Activated CD4-positive, alpha-beta T cell treated with anti-CD3 and anti-CD28 coated beads, Interleukin-2, amount 50 U/mL, for 16 hours (primary cell): ENCODE measurements at places on chromosomes 5 and 9.

- no peak for DNase-seq
Measured at GRCh38 chr5:19891658-19892057, 96.3 kb downstream of the CDH18 start.

GRCh38 chr9:89613912-89614892, 9.4 kb downstream of the GADD45G start:
- peak; percentile 45 for DNase-seq

DNA sequence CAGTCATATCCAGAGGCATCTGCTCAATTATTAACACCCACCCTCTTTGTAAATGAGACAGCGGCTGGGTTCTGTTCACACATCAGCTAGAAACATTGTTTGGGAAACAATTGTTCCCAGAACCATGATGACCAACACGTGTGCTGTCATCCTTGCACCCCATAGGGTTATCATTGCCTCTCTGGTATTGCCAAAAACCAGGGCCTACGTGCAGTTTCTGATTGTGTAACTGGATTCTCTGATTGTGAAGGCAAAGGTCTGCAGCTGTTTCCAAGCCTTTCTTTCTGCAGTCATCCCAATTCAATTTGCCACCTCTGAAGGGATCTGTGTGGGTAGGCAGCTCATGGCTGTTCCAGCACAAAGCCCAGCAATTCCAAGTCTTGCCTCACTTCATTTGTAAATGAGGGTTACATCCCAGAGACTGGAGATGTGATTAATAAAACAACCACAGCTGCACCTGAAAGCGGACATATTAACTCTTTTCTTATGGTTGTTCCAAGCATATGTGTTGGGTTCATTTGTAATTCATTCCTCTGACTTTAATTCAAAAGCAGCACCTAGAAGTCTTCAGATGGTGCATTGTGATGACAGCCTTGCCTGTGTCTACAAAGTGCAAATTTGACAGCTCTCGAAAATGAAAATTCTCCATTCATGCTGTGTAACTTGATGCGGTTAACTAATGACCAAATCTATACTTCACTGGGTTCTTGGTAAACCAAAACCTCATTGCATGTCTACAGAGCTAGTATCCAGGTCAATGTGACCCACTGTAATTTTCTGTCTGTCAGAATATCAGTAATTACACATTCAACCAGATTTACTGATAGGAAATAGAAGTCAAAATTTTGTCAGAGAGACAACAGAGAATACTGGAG, 66.6 kb downstream of the YIPF5 start:
- DNase-seq, result no peak

GRCh38 chr9:25964239-25964638, 286.0 kb upstream of the TUSC1 start:
- DNase-seq, result peak; percentile 53

- DNase-seq, result no peak
Measured at GRCh38 chr5:44645502-44645901, 163.2 kb upstream of the MRPS30 start.

DNA sequence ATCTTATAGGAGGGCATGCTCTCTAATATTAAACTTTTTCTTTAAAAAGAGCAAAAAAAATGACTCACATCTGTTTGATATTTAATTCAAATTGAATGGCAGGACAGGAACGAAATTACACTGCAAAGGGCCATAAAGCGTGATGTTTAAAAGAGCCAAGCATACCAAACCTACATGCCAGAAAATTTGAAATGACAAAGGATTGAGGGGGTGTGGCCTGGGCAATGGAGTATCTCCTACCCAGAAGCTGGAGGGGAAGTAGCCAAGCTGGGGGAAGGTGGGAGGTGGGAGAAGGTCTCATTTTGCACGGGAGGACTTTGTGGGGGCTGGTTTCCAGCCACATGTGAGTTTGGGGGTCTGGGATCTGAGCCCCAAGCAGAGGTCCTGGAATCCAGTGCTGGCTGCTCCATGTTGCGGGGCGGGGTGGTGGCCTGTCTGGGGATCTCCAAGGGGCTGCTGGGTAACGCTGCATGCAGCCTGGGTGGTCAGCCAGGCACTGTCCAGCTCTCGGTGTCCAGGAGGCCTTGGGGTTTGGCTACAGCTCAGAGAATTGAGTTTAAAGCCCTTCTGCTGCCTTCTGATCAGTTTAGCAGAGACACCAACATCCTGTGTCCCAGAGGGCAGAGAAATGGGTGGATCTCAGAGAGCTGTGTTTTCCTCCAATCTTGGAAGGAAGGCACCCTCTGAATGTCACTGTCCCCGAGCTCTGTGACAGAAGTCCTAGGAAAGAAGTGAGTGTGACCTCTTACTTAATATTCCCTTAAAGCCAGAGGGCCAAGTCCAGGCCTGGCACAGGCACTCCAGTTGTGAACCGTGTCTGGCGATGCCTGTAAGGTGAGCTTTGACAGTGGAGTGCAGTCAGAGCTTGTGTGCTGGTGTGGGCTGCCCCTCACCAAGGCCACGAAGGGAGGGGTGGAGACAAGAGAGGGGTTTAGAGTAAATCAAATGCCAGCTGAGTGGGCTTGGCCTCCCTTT, 7.6 kb downstream of the DCANP1 start:
- no peak for DNase-seq

DNA sequence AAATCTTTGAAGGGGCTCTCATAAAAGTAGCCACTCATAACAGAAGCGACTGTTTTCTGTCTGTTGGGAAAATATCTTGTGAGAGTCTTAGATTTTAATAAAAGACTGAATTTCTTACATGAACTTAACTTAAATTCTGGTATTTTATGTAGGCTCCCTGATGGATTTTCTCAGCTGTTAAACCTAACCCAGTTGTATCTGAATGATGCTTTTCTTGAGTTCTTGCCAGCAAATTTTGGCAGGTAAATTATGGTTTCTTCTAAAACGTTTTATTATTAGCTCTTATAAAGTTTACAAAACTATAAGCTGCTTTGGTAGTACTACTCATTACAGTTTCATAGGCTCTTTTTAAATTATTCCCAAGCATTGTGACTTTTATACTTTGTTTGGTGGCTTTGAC, 87.0 kb downstream of the ERBIN start:
- DNase-seq, result no peak

DNA sequence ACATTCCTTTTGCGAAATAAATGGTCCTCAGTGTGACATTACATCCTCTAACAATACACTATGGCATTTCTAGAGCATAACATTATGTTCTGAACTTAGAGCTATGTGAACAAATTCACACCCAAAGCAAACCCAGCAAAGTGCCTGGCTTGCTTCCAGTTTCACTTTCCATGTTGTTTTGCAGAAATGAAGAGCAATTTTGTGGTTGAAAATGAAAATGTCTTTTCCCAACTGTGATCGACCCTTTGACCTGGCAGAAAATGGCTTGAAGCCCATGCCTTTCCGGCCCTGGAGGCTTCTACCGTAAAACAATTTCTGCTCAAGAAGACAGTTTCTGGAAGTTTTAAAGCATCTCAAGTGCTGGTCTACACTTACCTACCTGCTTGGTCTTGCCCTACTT, 344.7 kb upstream of the RGMB start:
- DNase-seq, result no peak

GRCh38 chr5:54679686-54680085, 162.1 kb downstream of the SNX18 start:
- no peak for DNase-seq

GRCh38 chr9:91555132-91555531, 131.5 kb upstream of the NFIL3 start:
- DNase-seq, result no peak

DNA sequence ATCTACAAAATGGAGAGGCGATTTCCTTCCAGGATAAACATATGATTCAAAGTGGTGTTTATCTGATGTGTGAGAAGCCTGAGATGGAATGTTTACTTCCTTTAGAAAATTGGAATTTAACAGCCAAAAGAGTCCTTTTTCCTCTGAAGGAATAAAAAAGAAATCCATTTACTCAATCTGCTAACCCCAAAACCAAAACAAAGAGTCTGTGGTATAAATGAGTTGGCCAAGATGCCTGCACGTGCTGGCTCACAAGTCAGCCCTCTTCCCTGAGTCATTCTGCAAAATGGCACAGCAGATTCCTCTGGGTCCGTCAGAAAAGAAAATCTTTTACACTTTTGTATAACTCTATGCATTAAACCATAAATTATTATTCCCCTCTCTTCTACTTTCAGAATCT, 60.8 kb downstream of the EBF1 start:
- DNase-seq, result no peak

DNA sequence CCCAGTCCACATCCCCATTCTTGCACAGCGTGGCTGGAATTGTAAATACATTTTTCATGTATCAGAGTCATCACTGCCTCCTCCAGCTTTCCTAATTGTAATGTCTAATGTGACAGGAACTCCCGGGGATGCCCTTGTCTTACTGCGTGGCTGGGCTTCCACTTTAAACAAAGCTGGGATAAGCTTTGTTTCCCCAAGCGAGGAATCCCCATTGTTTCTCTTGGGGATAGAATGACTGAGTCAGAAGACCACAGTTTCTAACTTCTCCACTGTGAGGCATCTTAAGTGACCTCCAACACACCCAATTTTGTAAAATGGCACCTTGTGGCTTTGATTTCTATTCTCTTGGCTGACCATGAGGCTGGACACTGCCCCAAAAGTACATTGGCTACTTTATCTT, 22.4 kb downstream of the ARPC5L start:
- DNase-seq, result no peak

- peak; percentile 98 for DNase-seq
Measured at GRCh38 chr5:126777975-126778674, 1.2 kb downstream of the LMNB1 start.

DNA sequence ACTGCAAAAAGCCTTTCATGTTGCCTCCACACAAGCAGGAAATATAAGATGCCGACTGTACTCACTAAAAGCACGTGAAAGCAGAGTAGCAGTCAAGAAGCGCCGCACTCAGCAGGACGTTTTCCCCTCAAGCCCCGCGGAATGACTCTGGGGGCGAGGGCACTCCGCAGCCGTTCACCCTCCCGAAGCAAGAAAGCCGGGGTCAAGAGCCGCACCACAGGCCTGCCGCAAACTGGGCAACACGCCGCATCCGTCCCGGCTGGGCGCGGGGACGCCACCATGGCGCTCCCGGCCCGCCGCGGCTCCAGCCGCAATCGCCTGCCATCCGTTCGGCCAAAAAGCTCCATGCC, 364 bp downstream of the RPS6 start:
- DNase-seq, result peak; percentile 41

- DNase-seq, result no peak
Measured at GRCh38 chr5:127810707-127811490, 107.7 kb downstream of the CCDC192 start.

DNA sequence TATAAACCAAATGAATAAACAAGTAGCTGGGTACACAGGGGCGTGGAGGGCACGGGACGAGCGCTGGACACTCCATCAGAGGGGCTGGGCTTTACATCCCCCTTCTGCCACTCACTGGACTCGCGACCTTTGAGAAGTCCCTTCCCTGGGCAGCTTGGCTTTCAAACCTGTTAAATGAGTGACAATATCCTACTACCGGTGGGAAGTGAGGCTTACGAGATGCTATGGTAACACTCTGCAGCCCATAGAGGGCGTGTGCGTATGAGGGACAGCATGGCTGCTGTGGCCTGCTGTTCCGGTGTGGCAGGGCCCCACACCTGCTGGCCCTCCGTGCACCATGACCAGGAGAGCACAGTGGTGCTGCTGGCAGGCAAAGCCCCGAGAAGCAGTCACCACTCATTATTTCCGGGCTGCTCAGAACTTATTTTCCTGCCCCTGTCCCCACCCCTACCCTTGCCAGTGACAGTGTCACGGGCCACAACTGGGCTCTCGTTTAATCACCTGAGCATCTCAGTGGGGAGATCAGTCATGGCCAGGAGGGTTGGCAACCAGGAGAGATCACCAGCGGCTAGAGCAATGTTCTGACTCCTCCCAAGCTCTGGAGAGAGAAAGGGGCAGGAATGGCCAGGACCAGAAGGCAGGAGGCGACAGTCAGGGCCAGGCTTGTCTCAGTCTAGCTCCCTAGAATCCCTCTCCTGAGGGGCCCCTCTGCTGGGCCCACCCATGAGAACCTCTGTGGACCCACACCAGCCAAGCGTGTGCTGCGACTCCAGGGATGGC, 10.5 kb downstream of the CLTB start:
- no peak for DNase-seq

DNA sequence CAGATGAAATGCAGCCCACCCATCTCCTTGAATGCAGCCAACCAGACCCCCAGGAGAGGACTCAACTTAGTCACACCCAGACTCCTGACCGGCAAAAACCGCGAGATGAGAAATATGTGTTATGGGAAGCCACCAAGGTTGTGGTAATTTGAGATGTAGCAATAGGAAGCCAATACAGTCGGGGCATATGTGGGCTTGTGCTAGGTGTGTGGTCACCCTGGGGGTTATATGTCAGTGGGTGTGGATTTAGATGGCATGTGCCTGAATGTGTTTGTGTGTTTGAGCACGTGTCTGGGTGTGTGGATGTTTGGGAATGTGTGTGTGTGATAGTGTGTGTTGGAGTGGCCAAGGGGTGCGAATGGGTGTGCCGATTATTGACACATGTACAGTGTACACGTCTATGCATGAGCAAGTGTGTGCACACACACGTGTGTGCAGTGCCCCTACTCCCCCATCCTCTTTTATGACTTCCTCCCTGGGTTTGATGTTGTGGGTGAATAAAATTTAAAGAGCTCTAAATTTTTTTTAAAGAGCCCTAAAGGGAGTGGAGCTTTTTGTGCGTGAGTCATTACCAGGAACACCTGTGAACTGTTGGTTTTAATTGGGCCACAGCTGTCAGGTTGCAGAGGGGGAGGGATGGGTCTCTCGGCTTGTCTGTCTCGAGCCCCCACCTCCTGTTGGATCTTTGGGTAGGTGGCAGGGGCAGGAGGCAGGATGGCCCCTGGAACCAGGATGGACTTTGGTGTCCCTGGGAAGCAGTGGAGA, 86.8 kb downstream of the LHX2 start:
- no peak for DNase-seq
